ENCODE measurements at places on chromosomes 13 and 19. TPM values are rescaled to one million over a fixed set of nuclear protein-coding genes. Genes with fewer than 3 reads are reported as not detected.

ZNF296 gene
- total RNA-seq, result 1.3 TPM

SLC10A2 gene
- not detected for total RNA-seq

AP1M2 gene
- 0.27 TPM for total RNA-seq

FBXL3 gene
- 45.0 TPM for total RNA-seq

DMPK gene
- 1.1 TPM for total RNA-seq

Measured in hematopoietic multipotent progenitor cell (in vitro differentiated cells).